ENCODE measurements at places on chromosomes 6 and 20. TPM values are rescaled to one million over a fixed set of nuclear protein-coding genes. Genes with fewer than 3 reads are reported as not detected.

- DNase-seq: no peak
These were observed 616.9 kb upstream of the MAN1A1 start for GRCh38 chr6:119966484-119966883.

The DSE gene
- polyA plus RNA-seq: 7.7 TPM

GRCh38 chr6:33164176-33164575 lies 28.1 kb downstream of the COL11A2 start:
- no peak for DNase-seq

DNA sequence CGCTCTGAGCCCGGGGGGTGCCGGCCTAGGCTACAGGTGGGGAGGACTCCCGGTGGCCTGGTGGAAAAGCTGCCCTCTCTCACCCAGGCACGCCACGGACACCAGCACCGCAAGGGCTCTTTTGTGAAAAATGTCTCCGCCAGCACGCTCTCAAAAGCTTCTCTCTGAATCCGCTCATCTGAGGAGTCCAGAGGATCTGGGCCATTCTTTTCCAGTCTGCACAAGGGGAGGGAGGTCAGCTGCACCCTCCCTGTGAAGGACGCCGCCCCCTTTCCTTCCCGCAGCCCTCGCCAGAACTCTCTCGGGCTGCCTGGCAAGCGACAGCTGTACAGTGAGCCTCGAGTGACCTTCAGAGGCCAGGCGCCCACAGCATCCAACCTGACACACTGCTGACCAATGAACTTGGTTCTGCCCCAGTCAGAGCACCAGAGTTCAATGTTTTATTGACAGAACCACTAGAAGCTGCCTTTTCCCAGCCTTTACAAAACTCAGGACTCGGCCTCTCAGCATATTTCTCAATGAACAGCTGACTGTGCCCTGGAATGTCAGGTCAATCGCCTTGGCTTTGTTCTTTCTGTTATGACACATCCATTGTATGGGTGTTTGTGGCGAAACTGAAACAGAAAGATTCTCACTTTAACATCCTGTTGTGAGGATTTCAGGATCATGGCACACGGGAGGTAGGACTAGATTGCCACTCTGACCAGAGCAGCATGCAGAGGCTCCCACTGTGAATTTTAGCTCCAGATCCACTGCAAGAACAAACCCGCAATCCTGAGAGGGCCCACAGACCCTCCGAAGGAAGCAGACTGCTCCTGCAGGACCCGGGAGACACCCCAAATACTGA lies 26.7 kb downstream of the SERPINB9 start:
- DNase-seq: peak; percentile 78

The TMEM217 gene
- polyA plus RNA-seq: 1.7 TPM

Measured in adrenal gland (tissue), 19 donors.